ENCODE measurements at places on chromosomes 3 and 15. TPM values are rescaled to one million over a fixed set of nuclear protein-coding genes. Genes with fewer than 3 reads are reported as not detected.

The HESX1 gene
- 0.64 TPM for polyA plus RNA-seq

The SKOR1 gene
- 0.02 TPM for polyA plus RNA-seq

The RAD51 gene
- 5.0 TPM for polyA plus RNA-seq

The LTF gene
- polyA plus RNA-seq, result not detected

The KLF15 gene
- polyA plus RNA-seq, result 0.15 TPM

The AMIGO3 gene
- not detected for polyA plus RNA-seq

The TMEM108 gene
- polyA plus RNA-seq, result 0.27 TPM

The ZKSCAN7 gene
- 3.0 TPM for polyA plus RNA-seq

The MORC1 gene
- not detected for polyA plus RNA-seq

The STAB1 gene
- polyA plus RNA-seq, result 0.09 TPM

The TMEM115 gene
- 28.9 TPM for polyA plus RNA-seq

The TUSC7 gene
- not detected for polyA plus RNA-seq

The PCBP4 gene
- polyA plus RNA-seq, result 47.1 TPM

The CHRNA7 gene
- polyA plus RNA-seq, result 0.09 TPM

The FAM81A gene
- polyA plus RNA-seq, result 0.09 TPM

The HCN4 gene
- not detected for polyA plus RNA-seq

The UBAP1L gene
- polyA plus RNA-seq, result 0.33 TPM

The ADGRG7 gene
- polyA plus RNA-seq, result not detected

The ALDH1L1 gene
- polyA plus RNA-seq, result not detected

The CRABP1 gene
- not detected for polyA plus RNA-seq

The LRRC31 gene
- not detected for polyA plus RNA-seq

The SPATA12 gene
- 0.02 TPM for polyA plus RNA-seq

The KBTBD8 gene
- polyA plus RNA-seq, result 1.1 TPM

The DNAH12 gene
- 0.06 TPM for polyA plus RNA-seq

The CLDN1 gene
- polyA plus RNA-seq, result 3.0 TPM

The EAF1 gene
- polyA plus RNA-seq, result 12.5 TPM

The SLC51B gene
- 0.98 TPM for polyA plus RNA-seq

The GYG1 gene
- polyA plus RNA-seq, result 88.5 TPM

The SPINT1 gene
- polyA plus RNA-seq, result 0.16 TPM

The CHDH gene
- polyA plus RNA-seq, result 0.15 TPM

The GOLGA8J gene
- not detected for polyA plus RNA-seq

The CPNE4 gene
- polyA plus RNA-seq, result not detected

The SLC22A14 gene
- 0.05 TPM for polyA plus RNA-seq

The ROBO2 gene
- polyA plus RNA-seq, result 2.2 TPM

The PBRM1 gene
- 36.2 TPM for polyA plus RNA-seq

The FGD5 gene
- 0.03 TPM for polyA plus RNA-seq

The RETNLB gene
- not detected for polyA plus RNA-seq

The KCNH8 gene
- not detected for polyA plus RNA-seq

The SLC22A13 gene
- polyA plus RNA-seq, result 0.05 TPM

The SAXO2 gene
- polyA plus RNA-seq, result 0.58 TPM

The UPK1B gene
- not detected for polyA plus RNA-seq

The GHRL gene
- not detected for polyA plus RNA-seq

The DLL4 gene
- 1.0 TPM for polyA plus RNA-seq

The OR5K2 gene
- not detected for polyA plus RNA-seq

The SI gene
- polyA plus RNA-seq, result not detected

The PEX5L gene
- 0.52 TPM for polyA plus RNA-seq

The PTPRG gene
- polyA plus RNA-seq, result 31.7 TPM

The SGO1 gene
- 2.4 TPM for polyA plus RNA-seq

The PIGZ gene
- 1.5 TPM for polyA plus RNA-seq

The RLBP1 gene
- not detected for polyA plus RNA-seq

The CYP11A1 gene
- 0.05 TPM for polyA plus RNA-seq

The MYH15 gene
- polyA plus RNA-seq, result 0.24 TPM

The LEKR1 gene
- polyA plus RNA-seq, result 0.35 TPM

The CTXND1 gene
- polyA plus RNA-seq, result 0.01 TPM

The TEX55 gene
- not detected for polyA plus RNA-seq

The PIGX gene
- polyA plus RNA-seq, result 11.9 TPM

The NCEH1 gene
- 42.4 TPM for polyA plus RNA-seq

The GABRG3 gene
- not detected for polyA plus RNA-seq

The CCR9 gene
- polyA plus RNA-seq, result not detected
